ENCODE measurements at places on chromosomes 3 and 15.

GRCh38 chr3:81716870-81717509, 44.5 kb downstream of the GBE1 start:
- DNase-seq = no peak

DNA sequence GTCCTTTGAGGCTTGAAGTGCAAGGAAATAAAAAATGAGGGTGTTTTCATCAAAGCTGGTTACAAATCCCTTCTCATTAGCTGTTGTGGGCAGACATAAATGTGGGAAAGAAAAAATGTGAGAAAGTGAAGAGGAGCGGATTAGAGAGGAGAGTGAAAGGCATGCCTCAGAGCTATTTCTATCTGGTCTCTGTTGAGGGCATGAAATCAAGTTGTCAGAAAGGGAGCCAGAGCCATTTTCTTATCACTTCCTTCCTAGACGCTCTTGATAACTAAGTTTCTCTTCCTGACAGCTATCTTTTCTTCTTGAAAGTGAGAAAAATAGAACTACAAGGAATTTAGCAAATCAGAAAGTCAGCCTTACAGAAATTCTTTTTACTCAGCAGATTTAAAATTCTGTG, 20.8 kb upstream of the CAPN3 start:
- DNase-seq = no peak

- no peak for DNase-seq
Measured at GRCh38 chr3:73868688-73869315, 244.1 kb upstream of the PDZRN3 start.

GRCh38 chr3:50316657-50317242, 5.8 kb downstream of the HYAL2 start:
- DNase-seq = peak; percentile 44

DNA sequence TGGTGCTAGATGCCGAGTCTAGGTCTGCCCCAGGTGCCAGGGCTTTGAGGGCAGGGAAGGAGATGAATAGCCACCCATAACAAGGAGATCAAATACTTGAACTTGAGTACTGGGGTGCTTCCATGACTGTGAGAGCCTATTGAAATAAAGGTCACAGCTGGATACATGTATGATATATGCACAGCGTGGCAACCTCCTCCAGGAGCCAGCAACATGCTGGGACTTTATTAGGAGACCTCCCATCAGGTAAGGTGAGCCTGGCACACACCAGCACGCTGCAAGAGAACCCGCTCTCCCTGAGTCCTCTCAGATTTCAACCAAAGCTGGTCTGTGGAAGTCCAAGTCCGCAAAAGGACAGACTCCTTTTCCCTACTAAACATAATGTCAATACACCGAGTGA, 10.5 kb upstream of the HES1 start:
- no peak for DNase-seq

- DNase-seq = no peak
Measured at GRCh38 chr15:57322602-57323250, 53.6 kb upstream of the CGNL1 start.

- no peak for DNase-seq
Measured at GRCh38 chr15:40130118-40130517, 21.4 kb upstream of the BMF start.

DNA sequence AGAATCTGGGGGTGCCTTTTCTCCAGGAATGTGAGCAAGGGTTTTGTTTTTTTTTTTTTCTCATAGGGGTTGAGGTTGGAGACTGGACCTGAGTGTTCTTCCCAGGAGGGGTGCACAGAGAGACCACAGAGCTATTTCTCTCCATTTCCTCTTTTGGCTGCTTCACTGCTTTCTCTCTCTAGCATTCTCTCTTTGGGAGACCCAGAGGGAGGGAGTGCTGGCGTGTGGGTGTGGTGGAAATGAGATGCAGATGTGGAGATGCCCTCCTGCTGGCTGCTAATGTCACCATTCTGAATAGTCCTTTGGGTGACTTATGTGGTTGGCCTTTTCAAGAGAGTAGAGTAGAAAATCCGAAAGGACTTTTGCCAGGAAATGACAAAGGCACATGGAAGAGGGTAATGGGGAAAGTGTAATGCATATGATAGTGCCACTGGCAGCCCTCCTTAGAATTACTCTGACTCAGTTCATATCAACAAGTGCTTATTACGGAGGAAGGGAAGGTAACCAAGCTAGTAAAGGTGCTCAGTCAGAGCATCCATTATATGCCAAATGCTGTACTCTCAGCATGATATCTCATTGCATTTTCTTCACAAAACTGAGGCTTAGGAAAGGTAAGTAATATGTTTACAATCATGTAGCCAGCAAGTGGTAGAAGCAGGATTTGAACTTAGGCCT, 1.9 kb downstream of the SYN2 start:
- DNase-seq = no peak

GRCh38 chr3:8875836-8876235, 87.4 kb downstream of the RAD18 start:
- no peak for DNase-seq

- no peak for DNase-seq
Measured at GRCh38 chr3:13801361-13802204, 78.3 kb downstream of the WNT7A start.

GRCh38 chr3:73137736-73138403, 76.4 kb downstream of the EBLN2 start:
- no peak for DNase-seq

Data from memory B cell (primary cell).